ENCODE measurements at places on chromosomes 1 and 21. TPM values are rescaled to one million over a fixed set of nuclear protein-coding genes. Genes with fewer than 3 reads are reported as not detected.

Gene PAPPA2
- 0.09 TPM for total RNA-seq

Gene RBM11
- total RNA-seq, result 2.0 TPM

Gene ACKR1
- 16.8 TPM for total RNA-seq

Gene TMPRSS3
- 4.8 TPM for total RNA-seq

Gene DMRTA2
- total RNA-seq, result not detected

Gene UBQLN4
- total RNA-seq, result 35.9 TPM

Gene PGLYRP4
- not detected for total RNA-seq

Gene SELE
- total RNA-seq, result 2.5 TPM

Gene TNFRSF4
- 2.8 TPM for total RNA-seq

Gene PLA2G2A
- 65.7 TPM for total RNA-seq
